ENCODE measurements at places on chromosomes 16 and 17.
A peak's percentile ranks its signal among the peaks of the same experiment; 100 is the strongest.

- no peak for DNase-seq
Observed at GRCh38 chr16:66899310-66899944, 19.1 kb downstream of the PDP2 start.

GRCh38 chr17:4728124-4728523 is 3.1 kb upstream of the MED11 start:
- DNase-seq: no peak

DNA sequence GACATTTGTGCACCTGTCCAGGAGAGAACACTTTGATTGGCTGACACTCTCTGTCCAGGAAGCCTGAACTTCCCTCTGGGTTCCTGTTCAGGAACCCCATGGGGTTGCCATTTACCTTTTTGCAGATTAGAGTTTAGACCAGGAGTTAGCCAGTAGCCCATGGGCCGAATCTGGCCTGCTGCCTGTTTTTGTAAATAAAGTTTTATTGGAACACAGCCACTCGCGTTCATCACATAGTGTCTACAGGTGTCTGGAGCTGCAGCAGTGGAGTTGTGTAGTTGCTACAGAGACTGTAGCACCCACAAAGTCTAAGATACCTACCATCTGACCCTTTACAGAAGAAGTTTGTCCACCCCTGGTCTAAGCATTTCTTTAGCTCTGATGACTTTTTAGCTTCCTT is 70.9 kb downstream of the ABCC1 start:
- no peak for DNase-seq

- no peak for DNase-seq
Observed at GRCh38 chr17:44996304-44996703, 28.2 kb upstream of the C1QL1 start.

DNA sequence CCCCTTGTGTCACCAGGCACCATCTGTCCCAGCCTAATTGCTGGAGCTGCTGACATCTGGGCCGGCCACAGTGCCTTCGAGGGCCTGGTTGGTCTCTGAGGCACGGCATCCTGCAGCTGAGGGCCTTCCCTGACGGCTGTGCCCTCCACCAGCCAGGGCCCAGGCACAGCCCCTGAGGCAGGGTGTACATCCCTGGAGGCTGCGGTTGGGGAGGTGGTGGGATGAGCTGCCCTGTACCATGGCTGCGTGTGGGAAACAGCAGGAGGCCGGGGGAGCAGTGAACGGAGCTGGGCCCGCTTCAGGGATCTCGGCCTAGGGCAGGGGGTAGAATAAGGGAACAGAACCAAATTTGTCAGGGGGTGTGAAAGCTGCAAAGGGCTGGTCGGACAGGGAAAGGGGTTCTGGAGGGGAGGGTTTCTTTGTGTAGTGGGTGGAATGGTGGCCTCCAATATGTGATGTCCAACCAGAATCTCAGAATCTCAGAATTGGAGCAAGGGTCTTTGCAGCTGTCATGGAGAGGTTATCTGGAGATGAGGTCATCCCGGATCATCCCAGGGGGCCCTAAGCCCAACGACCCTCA is 10.0 kb upstream of the SLC38A10 start:
- DNase-seq: no peak

DNA sequence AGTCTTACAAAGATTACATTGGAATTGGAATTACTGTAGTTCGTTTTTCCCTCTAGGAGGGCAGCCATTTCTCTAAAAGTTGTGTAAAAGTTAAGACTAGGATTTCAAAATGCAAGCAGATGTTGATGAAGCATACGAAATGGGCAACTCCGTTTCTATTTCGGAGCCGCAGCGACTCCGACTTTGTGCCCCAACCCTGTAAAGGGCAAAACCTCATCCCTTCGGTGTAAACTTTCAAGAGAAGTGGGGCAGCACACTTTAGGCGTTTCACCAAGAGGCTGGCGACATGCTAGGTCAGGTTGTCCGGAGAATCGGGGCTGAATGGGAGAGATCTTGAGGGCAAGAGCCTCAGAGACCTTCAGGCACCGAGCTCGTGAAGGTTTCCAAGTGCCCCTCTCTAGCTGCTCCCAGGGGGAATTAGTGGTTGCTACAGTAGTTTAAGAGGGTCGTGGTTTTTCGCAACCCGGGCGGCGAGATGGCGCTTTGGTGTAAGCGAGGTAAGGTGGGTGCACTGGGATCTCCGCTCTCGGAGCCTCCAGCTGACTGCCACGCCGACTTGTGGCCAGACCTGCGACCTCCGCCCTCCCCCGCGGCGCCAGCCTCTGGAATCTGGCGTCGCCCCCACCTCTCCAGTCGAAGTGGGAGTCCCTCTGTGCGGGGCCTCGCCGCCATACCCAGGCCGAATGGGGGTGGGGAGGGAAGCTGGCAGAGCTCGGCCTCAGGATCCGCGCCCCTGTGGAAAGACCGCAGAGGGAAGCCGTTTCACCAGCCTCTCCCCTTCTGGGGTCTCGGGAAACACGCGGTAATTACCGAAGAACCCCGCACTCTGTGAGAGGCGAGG is 1.0 kb upstream of the HEXIM2 start:
- DNase-seq: peak; percentile 56

- peak; percentile 68 for DNase-seq
Observed at GRCh38 chr17:7686222-7687071, 843 bp downstream of the TP53 start.

GRCh38 chr16:86726340-86726739 is 148.0 kb downstream of the FOXL1 start:
- no peak for DNase-seq

- DNase-seq: no peak
Observed at GRCh38 chr17:72332367-72332766, 211.5 kb downstream of the SOX9 start.

GRCh38 chr17:77503916-77504651 is 363.3 kb downstream of the SEC14L1 start:
- no peak for DNase-seq

DNA sequence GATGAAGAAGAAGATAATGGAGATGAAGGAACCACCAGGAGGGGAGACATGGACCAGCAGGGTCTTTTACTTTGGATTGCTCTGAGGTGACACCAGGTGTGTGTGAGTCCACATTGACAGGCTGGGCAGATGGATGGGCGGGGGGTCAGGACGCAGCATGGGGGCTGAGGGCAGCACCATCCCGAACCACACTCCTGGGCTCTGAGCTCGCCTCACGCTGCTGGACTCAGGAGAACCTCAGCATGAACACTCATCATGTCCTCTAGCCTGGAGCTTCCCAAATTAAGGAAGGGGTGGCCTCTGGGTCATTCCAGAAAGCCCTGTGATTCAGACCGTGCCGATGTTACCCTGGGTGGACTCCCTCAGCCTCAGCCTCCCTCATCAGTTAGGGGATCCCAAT is 50.4 kb upstream of the MAP3K14 start:
- DNase-seq: no peak

GRCh38 chr16:56776562-56776961 is 46.6 kb downstream of the NUP93 start:
- DNase-seq: no peak

DNA sequence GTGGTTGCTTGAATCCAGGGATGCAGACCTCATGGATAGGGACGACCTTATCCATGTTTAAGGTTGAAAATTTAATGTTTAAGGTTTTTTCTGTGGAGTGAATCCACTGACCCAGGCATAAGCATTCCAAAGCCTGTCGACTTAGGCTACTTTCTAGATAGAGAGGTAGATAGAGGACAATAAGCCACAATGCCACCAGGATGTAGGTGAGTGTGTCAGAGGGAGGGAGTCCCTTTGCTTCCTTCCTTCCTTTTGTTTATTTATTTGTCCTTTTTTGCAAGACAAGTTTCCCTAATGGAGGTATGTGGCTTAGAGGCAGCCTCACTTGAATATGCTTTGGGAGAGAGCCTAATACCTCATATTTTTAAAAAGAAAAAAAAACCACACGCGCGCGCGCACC is 834.2 kb upstream of the SOX9 start:
- no peak for DNase-seq

DNA sequence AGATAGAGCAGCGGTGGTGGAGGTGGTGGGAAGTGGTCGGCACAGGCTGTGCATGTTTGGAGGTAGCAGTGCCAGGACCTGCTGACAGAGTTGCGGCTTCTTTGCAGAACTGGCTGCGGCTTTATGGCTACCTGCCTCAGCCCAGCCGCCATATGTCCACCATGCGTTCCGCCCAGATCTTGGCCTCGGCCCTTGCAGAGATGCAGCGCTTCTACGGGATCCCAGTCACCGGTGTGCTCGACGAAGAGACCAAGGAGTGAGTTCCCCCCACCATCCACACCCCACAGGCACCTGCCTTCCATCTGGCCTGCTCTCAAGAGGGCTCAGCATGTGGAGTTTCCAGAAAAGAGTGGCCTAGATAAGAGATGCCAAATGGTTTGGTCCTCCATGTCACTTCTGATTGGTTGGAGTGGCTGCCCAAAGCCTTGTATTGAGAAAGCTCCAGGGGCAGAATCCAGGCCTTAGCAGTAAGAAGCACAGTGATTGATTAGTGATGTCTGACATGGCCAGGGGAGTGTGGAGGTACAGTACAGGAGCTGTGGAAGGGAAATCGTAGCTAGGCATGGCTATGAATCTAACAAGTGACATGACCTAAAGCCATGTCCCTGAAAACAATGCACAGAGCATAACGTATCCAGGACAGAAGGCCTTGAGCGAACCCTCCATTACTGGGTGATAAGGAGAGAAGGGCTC is 12.0 kb downstream of the MMP15 start:
- no peak for DNase-seq

- DNase-seq: no peak
Observed at GRCh38 chr17:72306037-72306436, 185.2 kb downstream of the SOX9 start.

Measured in stimulated activated CD8-positive, alpha-beta memory T cell treated with anti-CD3 and anti-CD28 coated beads, Interleukin-7, amount 100 ng/mL, for 4 hours (primary cell).